Breast epithelium (tissue), 4 donors: ENCODE measurements at places on chromosomes 16 and 17.
A peak's percentile ranks its signal among the peaks of the same experiment; 100 is the strongest.

- no peak for DNase-seq
Observed at GRCh38 chr17:73271072-73271471, 9.4 kb upstream of the CPSF4L start.

DNA sequence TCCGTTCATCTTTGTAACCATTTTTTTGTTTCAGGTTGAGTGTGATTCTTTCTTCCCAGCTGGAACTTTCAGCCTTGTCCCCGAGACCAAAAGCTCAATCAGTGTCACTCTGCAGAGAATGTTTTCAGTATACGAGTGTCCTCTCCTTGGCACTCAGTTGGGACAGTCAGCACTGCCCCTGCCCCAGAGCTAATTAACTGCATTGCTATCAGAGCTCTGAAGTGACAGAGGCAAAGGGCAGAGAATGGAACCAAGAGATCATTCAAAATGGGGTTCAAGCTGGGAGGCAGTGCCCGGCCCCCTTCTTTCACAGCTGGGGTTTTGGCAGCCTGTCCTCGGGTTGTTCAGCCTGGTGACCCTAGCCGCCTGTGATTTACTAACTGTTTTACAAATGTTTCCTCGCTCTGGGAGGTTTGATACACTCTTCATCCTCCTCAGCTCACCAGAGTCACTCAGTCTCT, 195.9 kb upstream of the TBX2 start:
- DNase-seq, result no peak

GRCh38 chr17:31584438-31585279, 193.2 kb downstream of the RAB11FIP4 start:
- DNase-seq, result no peak

- DNase-seq, result no peak
Observed at GRCh38 chr17:40224718-40225550, 5.8 kb downstream of the WIPF2 start.

DNA sequence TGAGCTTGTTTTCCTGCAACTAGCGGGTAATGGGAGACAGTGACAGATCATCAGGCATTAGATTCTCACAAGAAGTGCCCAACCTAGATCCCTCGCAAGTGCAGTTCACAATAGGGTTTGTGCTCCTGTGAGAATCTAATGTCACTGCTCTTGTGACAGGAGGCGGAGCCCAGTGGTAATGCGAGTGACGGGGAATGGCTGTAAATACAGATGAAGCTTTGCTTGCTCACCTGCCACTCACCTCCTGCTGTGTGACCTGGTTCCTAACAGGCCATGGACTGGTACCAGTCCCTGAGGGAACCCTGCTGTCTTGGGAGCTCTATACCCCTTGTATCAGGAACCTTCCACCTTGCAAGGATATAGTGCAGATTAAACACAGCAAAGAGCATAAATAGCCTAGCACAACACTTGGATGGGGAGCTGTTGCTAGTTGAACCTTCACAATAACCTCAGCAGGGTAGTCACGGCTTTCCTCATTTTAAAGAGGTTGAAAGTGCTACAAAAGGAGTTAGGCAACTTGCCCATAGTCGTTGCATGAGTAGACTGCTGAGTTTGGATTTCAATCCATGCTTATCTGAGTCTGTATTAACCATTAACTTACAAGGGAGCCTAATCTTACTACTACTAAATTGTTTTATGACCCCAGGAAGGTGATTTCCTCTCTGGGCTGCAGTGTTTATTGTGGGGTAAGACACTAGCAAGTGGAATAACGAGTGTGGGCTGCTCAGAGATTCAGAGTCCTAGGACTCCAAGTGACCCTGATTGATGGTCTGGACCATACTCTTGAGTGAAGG, 156.6 kb upstream of the ZFHX3 start:
- DNase-seq, result no peak

DNA sequence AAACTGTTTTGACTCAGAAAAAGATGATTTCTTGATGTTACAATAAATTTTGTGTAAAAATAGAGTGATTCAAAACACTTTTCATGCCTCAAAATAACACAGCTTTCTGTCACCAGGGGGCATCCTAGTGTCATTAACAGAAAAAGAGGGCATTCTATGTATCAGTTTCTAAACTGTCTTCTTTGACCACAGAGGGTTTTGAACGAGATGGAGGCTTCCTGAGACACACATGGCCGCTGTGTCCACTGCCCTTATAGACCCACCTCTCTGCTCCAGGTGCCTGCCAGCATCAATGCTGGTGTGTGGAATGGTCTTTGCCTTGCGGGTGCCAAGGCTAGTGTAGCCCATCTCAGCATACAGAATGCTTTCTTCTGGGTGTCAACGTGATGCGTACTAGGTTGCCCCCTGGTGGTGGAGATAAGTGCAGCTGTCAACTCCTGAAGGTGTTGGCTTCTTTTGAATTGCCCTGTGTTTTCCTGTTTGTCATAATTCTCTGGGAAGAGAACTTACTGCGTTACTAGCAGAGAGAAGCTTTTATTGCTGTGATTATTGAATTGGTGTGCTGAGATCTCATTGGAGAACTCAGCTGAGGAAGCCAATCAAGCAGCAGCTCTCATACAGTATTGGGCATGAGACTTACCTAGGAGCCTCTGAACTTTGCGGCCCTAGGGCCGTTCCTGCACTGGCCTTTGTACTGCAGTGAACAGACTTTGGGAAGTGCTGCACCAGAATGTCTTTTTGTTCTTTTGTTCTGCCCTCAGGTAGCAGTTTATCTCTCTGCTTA, 38.6 kb downstream of the USP10 start:
- peak; percentile 73 for DNase-seq

DNA sequence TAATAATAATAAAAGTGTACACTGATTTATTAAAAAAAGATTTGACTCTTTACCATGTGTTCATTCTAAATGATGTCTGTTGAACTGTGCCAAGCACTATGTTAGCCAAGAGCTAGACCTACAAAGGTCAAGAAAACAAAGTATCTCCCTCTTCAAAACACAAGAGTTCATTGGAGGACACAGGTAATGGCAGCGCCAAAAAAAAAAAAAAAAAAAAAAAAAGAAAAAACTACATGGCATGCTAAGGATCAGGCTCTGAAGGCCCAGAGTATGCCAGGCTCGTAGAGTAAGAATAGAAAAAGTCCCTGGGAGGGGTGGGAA, 35.2 kb downstream of the CYTH1 start:
- no peak for DNase-seq
